ENCODE measurements at places on chromosomes 2 and 18.

- DNase-seq = no peak
Measured at GRCh38 chr18:13372531-13372951, 154.0 kb downstream of the LDLRAD4 start.

- no peak for DNase-seq
Measured at GRCh38 chr2:70735071-70735470, 32.9 kb downstream of the ADD2 start.

DNA sequence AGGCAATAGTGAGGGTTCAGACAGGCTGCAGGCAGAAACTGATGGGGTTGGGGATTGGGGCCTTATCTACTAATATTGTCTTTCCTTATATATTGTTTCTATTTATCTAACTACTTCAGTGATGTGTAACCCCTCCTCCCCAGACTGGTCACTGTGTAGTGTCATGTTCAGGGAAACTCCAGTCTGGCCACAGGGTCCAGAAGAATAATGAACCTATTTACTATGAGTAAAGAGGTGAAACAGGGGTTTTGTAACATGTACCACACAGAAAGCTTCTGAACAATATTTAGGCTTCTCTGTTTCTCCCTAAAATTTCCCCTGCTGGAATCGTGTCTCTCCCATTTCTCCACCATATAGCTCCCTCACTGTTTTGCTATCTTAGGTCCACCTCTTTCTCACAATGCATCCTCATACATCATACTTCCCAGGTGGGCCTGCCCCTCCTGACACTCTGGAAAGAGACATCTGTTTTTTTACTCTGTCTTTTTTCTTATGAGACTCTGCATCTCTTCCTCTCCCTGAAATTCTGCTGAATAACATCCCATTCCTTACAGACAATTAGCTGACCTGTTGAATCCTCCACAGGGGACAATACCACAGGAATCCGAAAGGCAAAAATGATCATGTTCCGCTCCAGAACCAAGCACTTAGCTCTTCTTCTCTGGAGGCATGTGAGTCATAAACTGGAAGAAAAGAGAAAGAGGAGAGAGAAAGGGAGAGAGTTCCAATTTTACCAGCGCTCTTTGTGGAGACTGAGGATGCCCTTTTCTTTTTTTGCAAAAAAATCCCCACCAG, 154.8 kb downstream of the ZEB2 start:
- DNase-seq = no peak

GRCh38 chr2:172833898-172834297, 98.3 kb downstream of the RAPGEF4 start:
- no peak for DNase-seq

- no peak for DNase-seq
Measured at GRCh38 chr2:23100406-23100805, 284.6 kb upstream of the KLHL29 start.

GRCh38 chr2:168632709-168633121, 169.7 kb upstream of the NOSTRIN start:
- no peak for DNase-seq

GRCh38 chr2:7725171-7725849, 808.1 kb downstream of the RNF144A start:
- DNase-seq = no peak

- peak; percentile 61 for DNase-seq
Measured at GRCh38 chr2:234544659-234545611, 48.1 kb upstream of the ARL4C start.

DNA sequence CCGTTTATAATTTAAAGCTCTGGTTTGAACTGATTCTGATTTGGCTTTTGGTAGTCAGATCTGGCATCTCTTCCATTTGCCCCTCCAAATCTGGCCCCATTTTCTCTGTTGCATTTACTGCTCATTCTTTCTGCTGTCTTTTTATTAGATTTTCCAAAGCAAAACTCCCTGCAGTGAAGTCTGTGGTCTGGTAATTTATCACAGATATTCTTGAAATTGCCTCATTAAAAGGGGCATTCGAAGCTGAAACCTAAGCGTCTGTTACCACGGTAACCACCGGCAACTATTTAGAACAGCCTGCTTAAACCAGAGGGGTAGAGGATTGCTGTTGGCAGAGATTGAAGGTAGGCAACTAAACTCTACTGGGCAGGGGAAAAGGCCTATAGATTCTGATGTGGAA, 111.5 kb upstream of the UPP2 start:
- DNase-seq = no peak

DNA sequence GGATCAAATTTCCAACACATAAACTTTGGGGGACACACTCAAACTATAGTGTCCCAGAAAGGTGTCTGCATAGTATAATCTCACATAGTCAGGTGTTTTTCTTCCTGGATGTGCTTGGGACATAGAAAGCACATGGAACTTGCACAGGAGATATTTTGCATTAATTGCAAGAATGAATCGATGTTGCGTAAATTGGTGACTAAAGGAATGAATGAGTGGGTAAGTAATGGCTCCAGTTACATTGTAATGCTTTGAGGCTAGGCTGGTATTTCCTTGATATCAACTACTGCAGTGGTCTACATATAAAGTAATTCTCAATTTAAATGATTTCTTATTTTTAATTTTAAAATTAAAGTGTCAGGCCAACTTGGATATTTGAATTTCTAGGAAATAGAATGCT, 53.4 kb downstream of the SH3RF3 start:
- no peak for DNase-seq

DNA sequence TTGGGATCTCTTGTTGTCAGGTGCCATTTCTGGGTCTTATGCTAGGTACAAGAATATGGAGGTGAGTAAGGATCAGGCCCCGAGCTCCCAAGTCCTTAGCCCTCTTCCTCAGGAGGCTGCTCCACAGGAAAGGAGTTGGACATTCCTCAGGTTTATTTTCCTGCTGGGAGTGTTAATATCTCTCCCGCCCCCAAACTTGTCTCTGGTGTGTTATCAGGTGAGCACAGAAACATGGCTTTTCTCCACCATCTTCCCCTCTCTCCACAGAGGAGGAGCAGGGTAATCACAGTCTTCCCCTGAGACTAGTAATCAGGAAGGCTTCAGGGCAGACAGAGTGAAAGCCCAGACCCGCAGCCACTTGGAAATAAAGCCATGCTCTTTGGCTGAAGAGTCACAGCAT, 73.3 kb upstream of the CAPN13 start:
- DNase-seq = no peak

- DNase-seq = no peak
Measured at GRCh38 chr2:230697676-230698075, 15.0 kb upstream of the CAB39 start.

DNA sequence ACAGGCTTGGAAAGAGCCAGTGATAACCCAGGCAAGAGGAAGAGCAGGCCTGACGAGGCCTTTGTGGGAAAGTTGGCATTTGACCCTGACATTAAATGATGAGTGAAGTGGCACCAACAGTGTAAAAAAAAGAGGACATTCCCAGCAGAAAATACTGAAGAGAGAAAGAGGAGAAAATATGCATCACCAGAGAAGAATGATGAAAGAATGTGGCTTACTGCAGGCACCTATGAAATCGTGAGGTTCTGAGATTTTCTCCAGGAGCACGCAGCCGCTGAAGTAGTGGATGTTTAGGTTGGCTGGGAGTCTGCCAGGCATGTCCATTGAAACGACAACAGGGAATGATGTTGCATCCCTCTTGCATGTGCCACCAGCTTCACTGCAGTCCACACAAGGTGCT, 13.8 kb downstream of the EHD3 start:
- no peak for DNase-seq

DNA sequence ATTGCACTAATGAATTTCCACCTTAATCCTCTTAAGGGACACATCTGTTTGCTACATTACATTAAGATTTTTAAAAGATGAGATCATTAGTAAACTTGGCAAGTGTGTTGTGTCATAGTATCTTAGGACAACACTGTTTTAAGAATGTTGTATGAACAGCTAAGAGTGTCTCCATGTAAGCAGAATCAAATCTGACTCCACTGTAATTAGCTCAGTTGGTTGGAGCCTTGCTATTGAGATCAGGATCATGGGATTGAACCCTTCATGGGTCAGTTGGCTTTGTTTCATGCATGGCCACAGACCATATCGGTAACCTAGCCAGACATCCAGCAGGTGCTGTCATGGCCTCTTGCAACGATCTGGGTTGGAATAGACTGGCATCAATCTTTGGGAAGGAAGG, 5.2 kb downstream of the FHOD3 start:
- no peak for DNase-seq

- DNase-seq = no peak
Measured at GRCh38 chr2:121810959-121811853, 55.8 kb downstream of the TSN start.

- no peak for DNase-seq
Measured at GRCh38 chr2:135893374-135893794, 17.1 kb upstream of the MCM6 start.

- DNase-seq = no peak
Measured at GRCh38 chr2:3254442-3254941, 123.1 kb downstream of the EIPR1 start.

DNA sequence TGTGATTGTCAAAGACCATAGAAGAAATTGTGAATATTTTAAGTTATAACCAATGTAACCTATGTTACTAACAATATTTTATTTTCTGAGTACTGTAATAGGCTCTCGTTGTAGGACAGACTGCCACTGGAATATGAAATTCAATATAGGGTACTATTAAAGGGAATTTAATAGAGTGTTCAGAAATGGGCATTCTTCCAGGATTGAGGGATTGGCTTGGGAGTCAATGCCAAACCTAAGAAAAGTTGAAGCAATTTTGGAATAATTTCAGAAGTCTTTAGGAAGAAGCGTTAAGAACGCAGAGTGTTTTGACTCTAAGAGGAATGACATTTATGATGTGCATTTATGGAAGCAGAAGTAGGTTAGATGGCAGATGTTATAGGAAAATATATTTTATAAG, 79.0 kb downstream of the ACVR2A start:
- DNase-seq = no peak

DNA sequence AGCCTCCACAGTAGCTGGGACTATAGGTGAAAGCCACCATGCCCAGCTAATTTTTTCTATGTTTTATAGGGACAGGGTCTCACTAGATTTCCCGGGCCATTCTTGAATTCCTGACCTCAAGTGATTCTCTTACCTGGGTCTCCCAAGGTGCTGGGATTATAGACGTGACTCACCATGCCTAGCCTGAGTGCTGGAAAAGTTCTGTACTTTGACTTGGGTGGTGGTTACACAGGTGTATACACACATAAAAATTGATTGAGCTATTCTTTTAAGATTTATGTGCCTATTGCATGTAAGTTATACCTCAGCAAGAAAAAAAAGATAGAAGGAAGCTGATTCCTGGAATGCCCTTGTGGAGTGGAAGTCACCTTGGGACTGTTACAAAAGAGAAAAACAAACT, 34.8 kb upstream of the KCNF1 start:
- no peak for DNase-seq

- DNase-seq = no peak
Measured at GRCh38 chr2:145268931-145269330, 749.0 kb upstream of the ZEB2 start.

DNA sequence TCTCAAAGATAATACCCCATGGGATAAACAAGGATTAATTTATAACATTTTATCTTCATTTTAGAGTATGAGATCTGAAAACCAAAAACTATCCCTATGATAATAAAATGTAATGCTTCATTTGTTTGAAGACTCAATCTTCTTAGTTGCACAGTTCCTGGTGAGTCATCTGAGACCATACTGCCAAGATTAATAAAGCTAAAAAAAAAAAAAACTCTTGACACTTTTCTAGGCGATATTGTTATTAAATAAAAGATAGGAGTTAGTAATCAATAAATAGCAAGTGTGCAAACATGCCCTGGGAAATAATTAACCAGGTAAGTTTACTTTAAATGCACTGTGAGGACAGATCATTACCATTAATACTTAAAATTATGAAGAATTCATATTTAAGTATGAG, 83.9 kb downstream of the RPE start:
- DNase-seq = no peak

- DNase-seq = no peak
Measured at GRCh38 chr18:49562481-49563129, 748 bp downstream of the LIPG start.

DNA sequence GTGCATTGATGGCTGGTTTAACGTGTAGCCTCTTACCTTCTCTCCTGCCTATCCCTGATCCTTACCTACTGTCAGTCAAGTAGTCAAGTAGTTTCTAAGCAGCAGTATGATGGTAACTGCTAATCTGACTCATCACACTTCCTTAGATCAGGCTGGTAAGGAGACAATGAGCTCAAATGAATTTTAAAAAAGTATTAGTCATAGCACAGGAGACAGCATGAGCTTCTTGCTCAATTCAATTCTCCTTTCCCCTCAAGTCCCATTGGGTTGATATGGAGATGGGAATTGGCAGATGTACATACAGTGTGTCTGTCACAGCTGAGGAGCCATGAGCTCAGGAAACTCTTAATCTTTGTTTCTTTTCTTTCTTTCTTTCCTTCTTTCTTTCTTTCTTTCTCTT, 799.7 kb downstream of the LRP1B start:
- DNase-seq = no peak

DNA sequence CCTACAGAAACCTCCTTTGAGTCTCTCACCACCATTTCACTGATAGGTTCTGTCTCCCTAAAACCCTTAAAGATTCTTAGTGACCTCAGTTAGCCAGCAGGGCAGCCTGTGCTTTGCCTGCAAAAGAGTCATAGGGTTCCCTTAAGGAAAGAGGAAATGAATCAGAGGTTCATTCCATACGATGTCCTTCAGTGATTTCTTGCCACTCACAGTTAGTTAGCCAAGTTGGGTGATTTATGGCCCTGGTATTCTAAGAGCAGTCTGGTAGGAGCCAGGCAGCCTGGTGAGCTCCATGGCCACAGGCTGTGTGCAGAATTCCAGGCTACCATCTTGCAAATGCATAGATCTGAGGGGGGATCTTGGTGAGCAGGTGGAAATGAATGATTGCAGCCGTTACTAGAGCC, 18.7 kb upstream of the CCBE1 start:
- DNase-seq = no peak

DNA sequence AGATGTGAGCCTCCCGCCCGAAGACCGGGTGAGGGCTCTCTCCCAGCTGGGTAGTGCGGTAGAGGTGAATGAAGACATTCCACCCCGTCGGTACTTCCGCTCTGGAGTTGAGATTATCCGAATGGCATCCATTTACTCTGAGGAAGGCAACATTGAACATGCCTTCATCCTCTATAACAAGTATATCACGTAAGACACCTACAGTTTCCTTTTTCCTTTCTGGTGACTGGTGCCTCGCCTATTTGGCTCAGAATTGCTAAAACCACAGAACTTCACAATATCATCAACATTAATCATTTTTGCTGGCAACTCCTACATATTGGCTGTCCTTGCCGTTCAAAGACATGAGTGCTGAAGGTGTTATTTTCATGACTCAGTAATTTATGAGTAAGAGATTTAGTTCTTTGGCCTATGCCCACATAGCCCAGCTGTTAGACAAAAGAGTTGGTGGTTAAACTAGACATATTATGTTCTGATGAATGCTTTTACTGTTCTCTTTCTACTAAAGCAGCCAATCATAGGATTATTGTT, 2.2 kb downstream of the STAMBP start:
- no peak for DNase-seq

- DNase-seq = no peak
Measured at GRCh38 chr2:121263996-121264715, 20.8 kb downstream of the TFCP2L1 start.

All from activated T-helper 1 cell treated with Interleukin-2 at 50 U/mL for 16 hours (primary cell).